RWPE2 (cell line): ENCODE measurements at places on chromosomes 16 and 17.
A peak's percentile ranks its signal among the peaks of the same experiment; 100 is the strongest.

DNA sequence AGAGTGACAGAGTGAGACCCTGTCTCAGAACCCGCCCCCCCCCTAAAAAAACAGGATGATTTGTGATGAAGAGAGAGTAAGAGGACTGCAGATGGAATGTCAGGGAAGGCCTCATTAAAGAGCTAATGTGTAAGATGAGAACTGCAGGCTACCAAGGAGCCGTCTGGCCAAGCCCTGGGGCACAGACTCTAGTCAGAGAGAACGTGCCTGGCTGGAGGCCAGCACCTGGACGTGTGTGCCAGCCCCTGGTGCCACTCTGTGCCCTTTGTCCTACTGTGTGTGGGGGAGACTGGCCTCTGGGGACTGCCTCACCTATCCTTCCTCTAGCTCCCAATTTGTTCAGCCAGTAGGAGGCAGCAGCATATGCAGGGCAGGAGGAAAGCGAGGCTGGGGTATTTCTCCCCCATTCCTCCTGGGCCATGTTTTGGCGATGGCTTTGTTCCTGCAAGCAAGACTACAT is 37.1 kb downstream of the KNOP1 start:
- DNase-seq = no peak

DNA sequence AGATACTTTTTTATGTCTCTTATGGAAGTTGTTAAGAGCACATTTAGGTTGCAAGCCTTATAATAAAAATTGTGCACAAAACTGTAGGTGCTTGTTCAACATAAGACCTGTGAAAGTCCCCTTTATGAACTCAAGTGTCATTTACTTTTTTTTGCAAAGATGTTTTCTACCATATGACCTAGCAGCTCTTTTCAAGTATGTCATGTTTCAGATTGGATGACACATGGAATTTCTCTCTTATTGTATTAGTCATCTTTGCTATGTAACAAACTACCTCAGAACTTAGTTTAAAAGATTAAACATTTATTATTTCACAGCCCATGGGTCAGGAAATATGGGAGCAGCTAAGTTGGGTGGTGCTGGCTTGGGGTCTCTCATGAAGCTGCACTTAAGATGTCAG is 57.9 kb downstream of the PHKB start:
- no peak for DNase-seq

DNA sequence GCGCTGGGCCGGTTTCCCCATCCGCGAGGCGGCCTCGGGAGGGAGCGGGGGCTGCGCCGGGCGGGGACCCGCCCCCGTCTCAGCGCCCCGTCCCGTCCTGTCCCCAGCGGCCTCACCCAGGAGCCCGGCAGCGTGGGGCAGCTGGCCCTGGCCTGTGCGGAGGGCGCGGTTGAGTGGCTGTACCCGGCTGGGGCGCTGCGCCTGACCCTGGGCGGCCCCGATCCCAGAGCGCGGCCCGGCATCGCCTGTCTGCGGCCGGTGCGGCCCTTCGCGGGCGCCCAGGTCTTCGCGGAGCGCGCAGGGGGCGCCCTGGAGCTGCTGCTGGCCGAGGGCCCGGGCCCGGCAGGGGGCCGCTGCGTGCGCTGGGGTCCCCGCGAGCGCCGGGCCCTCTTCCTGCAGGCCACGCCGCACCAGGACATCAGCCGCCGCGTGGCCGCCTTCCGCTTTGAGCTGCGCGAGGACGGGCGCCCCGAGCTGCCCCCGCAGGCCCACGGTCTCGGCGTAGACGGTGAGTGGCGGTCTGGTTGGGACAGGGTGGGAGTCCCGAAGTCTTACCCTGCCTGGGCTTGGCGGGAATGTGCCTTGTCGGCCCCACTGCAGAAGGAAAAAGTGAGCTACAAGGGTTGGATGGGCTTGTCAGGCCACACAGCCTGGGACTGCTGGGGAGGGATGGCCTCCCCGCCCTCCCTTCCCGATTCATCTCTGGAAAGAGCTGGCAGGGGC is 720 bp downstream of the METRN start:
- no peak for DNase-seq

DNA sequence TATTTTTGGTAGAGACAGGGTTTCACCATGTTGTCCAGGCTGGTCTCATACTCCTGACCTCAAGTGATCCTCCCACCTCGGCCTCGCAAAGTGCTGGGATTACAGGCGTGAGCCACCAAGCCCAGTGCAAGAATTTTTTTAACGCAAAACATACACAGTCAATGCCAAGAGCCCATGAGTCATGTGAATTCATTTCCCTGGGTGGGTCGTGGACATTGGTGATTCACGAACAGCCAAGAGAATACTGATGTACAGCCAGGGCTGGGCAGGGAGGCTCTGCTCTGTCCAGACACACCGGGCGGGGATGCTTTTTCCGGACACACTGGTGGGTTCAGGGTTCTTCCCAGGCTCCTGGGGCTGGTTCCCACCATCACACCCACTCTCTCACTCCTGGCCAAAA is 17.7 kb downstream of the SLC38A8 start:
- no peak for DNase-seq

GRCh38 chr16:65618333-65618732 is 496.5 kb upstream of the CDH11 start:
- no peak for DNase-seq

DNA sequence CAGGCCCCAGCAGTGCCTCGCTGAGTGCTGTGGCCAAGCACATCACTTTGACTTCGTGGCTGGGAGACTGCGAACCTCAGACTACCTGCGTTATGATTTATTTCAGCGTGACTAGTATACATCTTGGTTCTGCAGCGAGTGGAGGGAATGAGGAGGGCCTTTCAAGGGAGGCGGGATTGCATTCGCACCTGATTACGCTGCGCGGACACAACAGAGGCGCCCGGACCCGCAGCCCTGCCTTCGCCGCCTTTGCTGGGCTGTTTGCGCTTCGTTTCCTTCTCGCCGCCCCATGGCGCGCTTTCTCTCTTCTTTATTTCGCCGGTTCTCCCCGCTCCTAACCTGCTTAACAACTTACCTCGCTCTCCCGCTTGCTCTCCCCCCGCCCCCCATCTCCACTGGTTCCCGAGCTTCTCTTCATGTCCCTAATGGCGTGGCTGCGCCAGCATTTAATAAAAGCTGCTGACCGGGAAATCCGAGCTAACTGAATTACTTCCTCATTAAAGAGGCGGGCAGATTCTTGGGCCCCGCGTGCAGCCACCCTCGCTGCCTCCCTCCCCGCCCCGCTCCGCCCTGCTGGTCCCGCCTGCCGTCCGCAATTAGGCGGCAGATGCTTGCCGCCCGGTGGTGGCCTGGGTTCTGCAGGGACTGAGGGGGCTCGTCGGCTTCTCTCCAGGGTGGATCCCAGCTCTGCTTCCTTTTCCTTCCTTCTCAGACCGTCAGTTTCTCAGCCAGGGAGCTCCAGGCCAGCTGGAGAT is 257.6 kb upstream of the SDK2 start:
- no peak for DNase-seq

GRCh38 chr17:72262766-72263165 is 141.9 kb downstream of the SOX9 start:
- DNase-seq = no peak

GRCh38 chr16:726438-727290 is at the start of the genes CCDC78 and HAGHL:
CCDC78 (minus strand) TSS chr16:726443; CDS start chr16:726367, 76 bp downstream.
HAGHL (plus strand) TSS chr16:727106; CDS start chr16:727510, 404 bp downstream.
- DNase-seq = no peak

DNA sequence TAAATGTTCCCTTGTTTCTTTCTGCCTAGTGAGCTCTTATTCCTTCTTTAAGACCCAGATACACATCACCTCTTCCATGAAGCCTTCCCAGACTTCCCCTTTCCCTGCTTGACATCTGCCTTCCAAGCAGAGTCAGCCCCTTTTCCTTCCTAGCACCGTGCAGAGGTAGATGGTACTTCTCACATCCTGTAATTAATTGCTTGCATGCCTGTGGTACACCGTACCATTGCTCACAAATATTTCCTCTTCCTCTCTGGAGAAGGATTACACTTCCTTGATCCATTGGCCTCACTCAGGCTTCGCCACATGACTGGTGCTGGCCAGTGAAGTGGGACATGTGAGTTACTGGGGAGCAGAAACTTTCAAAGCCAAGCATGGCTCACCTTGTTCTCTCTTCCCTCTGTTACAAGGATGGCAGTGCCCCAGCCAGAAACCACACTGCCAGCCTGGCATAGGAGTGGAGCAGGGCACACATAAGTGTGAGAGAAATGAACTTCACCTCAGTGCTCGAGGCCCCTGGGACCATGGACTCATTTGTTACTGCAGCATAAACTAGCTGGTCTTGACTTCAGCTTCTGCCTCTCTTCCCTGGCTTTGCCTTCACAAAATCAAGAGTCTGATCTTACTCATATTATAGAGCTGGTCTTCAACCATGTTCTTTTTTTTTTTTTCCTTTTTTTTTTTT is 44.0 kb downstream of the SOST start:
- no peak for DNase-seq

GRCh38 chr16:75695708-75696107 is 5.6 kb downstream of the DUXB start:
- no peak for DNase-seq

- DNase-seq = peak; percentile 86
Observed at GRCh38 chr17:40316571-40317344, 7.8 kb downstream of the RARA start.

- DNase-seq = no peak
Observed at GRCh38 chr17:48522031-48522653, 8.7 kb downstream of the HOXB1 start.

DNA sequence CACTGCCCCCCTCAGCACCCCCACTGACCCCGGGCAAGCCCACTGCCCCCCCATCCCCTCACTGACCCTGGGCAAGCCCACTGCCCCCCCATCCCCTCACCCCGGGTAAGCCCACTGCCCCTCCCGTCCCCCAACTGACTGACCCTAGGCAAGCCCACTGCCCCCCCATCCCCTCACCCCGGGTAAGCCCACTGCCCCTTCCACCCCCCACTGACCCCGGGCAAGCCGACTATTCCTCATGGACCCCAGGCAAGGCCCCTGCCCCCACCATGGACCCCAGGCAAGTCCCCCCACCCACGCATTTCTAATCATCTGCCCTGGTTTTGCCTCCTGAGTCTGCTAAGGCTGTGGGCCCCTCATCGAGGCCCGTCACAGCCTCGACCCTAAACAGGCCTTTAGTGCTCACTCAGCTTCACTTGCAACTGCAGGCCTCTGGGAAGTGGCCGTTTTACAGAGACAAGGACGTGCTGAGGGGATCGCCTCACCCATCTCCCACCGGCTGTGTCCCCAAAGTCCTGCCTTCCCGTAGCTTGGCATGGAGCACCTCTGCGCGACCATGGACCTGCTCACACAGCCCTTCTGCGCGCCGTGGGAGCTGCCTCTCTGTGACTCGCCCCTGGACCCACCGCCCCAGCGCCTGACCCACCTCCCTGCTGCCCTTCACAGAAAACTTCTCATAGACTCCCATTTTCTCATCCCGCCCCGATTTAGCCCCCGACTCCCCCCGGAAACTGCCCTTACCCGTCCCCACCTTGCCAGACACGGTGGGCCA is 3.6 kb downstream of the VPS9D1 start:
- DNase-seq = no peak

DNA sequence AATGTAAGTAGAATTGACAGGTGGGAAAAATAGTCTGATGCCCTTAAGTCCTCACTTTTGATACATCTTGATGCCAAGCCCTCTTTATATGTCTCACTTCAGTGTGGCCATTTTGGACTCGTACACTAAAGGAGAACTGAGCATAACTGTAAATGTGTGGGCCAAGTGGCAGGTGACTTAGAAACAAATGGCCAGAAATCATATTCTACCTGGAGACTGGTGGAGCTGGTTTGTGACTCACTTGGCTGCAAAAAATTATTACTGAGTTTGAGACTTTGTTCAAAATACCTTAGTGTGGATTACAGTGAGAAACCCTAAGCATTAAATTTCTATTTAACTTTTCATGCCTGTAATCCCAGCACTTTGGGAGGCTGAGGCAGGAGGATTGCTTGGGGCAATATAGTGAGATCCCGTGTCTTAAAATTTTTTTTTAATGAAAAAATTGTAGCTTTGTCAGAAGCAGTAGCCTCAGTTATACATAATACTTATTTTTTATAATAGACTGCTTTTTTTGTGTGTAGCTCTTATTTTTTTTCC is 5.0 kb downstream of the HAPSTR1 start:
- no peak for DNase-seq

- no peak for DNase-seq
Observed at GRCh38 chr17:45090711-45091110, 29.6 kb downstream of the NMT1 start.

DNA sequence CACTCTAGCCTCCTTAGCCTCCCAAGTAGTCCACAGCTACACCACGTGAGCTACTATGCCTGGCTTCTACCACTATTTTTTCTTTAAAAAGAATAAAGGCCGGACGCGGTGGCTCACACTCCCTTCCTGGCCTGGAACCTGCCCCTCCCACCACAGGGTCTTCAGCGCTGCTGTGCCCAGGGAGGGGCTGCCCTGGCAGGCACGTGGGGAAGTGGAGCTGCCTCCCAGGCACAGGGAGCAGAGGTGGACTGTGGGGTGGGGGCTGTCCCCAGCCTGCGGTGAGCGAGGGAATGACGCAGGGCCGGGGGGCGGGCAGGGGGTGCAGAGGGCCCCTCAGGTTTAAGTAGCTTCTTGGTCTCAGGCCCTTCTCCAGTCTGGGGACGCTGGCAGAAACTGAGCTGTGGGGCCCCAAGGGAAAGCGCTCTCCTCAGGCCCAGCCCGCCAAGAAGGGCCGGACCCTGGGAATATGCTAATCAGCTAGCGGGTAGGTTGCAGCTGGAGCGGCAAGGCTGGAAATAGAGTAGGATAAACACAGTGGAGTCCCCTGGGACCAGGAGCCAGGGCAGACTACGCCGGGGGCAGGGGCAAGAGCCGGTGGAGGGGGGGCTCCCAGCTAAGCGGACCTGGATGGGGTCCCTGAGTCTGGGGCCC is 46.8 kb downstream of the TIMM22 start:
- no peak for DNase-seq

DNA sequence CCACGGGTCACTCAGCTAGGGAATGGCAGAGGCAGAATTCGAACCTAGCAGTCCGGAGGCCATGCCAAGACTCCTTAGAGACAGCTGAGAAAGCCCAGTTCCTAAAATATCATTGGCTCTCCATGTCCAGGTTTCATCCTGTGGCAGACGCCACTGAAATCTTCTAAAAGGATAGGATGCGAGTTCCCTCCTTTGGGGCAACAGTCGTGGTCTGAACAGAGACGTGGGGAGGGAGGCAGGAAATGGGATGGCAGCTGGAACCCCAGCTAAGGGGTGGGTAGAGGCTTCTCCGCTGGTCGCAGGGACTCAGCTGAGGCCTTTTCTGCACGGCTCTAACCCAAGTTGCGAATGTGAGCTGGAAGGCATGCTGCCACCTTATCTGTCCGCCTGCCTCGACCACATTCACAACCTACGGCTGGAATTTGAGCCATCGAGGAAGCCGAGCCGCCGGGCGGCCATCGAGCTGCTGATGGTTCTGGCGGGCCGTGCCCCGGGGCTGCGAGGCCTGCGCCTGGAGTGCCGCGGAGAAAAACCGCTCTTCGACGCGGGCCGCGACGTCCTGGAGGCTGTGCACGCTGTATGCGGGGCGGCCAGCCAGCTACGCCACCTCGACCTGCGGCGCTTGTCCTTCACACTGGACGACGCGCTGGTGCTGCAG is 1.9 kb upstream of the HSF4 start:
- no peak for DNase-seq

GRCh38 chr16:27174798-27175197 is 28.5 kb upstream of the KDM8 start:
- DNase-seq = no peak
